ENCODE measurements at places on chromosomes 6 and 20.

DNA sequence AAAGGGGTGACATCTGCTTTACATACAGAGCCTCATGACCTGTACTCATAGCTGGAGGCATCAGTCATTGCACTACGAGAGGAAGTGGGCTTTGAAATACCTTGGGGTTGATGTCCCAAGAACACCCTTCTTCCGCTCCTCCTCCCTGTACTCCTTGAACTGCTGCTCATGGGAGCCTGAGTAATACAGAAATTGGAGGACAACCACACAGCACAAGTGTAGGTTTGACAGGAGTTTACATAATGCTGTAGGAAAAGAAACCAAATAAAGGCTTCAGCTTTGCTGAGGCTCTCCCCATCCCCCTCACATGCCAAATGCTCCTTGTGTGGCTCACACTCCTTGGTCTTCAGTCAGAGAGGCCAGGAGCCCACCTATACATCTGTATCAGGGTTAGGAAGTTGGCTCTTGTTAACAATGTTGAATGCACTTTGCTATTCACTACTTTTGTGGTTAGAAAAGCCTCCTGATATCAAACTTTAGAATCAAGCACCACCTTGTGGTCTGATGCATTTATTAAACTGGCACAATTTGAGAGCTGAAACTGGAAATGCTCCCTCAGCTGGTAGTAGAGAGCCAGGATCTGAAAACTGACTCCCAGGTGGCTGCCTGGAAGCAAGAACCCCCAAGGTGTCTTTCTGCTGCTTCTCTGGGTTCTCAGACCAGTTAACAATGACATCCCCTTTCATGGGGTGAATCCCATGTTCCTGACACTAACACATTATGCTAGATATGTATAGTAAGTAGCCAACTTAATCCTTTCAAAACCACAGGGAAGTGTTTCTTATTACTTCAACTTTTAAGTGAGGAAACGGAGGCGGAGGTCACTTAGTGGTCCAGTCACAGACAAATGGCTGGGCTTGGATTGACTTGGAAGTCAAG, 56.2 kb upstream of the EDN1 start:
- peak; percentile 39 for DNase-seq

- no peak for DNase-seq
Measured at GRCh38 chr20:42779216-42779615, 410.5 kb downstream of the PTPRT start.

GRCh38 chr6:129672881-129673631, 36.9 kb downstream of the ARHGAP18 start:
- no peak for DNase-seq

DNA sequence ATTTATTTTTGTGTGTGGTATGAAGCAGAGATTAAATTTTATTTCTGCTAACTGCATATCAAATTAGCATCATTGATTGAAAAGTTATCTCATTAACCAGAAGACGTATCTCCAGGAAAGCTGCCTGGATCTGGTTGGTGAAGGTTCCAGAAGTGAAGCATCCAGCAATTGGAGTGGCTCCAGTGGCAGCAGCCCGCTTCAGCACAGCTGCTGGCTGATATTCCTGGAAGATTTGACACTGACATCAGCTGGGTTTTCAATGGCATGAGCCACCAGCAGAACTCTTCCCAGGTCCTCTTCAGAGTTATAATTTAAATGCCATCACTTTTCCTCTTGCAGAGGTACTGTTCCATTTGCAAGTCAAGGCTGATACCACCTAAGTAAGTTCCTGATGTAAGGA, 363.5 kb downstream of the BCKDHB start:
- no peak for DNase-seq

DNA sequence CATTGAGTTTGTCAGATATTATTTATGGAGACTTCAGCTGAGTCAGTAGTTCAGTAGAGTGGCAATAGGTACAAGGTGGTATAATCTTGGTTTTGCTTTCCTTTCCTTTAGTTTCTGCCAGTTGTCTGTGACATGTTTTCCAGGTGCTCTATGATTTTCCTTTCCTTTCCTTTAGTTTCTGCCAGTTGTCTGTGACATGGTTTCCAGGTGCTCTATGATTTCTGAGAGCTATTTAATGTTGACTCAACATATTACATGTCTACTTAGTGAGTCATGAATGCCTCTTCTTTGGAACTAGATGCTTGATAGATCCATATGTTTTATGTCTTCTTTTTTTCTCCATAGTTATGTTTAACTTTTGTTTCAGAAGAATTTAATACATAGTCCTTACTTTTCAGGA, 186.4 kb upstream of the DEFB112 start:
- no peak for DNase-seq

GRCh38 chr6:85670573-85670972, 27.9 kb upstream of the SYNCRIP start:
- DNase-seq: no peak

GRCh38 chr6:109372130-109372529, 10.1 kb downstream of the CD164 start:
- DNase-seq: no peak

- no peak for DNase-seq
Measured at GRCh38 chr6:142783499-142783898, 161.5 kb downstream of the HIVEP2 start.

DNA sequence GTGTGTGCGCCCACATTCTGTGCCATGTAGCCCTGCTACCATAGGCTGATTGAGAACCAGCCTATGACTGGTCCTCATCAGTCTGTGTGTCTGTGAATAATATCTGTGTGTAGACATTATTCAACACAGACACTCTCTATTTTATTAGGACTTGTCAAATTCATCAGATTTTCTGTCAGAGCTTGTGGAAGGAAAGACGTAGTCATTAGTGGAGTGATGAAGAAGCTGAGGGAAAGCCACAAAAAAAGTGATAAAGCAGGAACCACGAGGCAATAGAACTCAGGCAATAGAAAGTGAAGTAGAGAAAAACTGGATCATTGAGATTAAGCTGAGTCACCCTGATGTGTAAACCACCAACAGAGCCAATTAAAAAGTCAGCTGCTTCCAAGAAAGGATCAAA, 122.2 kb upstream of the MARCKS start:
- DNase-seq: no peak

DNA sequence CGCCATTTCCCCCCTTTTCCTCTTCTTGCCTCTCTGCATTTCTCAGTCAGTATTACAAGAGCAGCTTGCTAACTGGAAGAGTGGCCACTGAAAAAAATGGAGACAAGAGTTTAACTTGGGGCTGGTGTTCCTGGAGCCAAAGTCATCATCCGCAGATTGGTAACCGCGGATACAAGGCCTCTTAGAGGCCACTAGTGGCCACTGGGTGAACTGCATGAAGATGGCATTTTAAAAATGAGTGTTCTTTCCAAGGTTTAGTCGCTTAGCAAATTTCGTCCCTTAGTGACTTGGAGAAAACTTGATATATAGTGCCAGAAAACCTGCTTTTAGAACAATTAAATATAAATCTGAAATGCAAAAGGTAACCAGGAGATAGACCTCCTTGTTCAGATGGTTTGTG, 4.8 kb downstream of the F13A1 start:
- peak; percentile 47 for DNase-seq

DNA sequence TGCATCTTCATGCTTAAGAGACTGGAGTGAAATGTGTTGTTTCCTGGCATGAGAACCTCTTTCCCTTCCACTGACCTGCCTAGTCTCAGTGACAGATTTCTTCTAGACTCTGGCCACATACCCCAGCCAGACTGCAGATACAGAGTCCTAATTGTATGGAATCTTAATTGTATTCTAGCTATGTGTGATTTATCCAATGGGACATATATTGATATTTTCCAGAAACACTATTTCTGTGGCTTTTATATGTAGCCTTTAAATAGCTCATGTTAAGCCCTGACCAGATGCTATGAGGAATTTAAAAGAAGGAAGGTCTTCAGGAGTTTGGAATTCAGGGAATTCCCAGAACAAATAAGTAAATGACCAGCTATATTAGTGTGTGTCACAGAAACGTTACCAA, 99.0 kb downstream of the FIG4 start:
- DNase-seq: no peak

- no peak for DNase-seq
Measured at GRCh38 chr6:147040121-147040910, 163.9 kb upstream of the STXBP5 start.

GRCh38 chr6:121697921-121698320, 262.5 kb downstream of the GJA1 start:
- no peak for DNase-seq

DNA sequence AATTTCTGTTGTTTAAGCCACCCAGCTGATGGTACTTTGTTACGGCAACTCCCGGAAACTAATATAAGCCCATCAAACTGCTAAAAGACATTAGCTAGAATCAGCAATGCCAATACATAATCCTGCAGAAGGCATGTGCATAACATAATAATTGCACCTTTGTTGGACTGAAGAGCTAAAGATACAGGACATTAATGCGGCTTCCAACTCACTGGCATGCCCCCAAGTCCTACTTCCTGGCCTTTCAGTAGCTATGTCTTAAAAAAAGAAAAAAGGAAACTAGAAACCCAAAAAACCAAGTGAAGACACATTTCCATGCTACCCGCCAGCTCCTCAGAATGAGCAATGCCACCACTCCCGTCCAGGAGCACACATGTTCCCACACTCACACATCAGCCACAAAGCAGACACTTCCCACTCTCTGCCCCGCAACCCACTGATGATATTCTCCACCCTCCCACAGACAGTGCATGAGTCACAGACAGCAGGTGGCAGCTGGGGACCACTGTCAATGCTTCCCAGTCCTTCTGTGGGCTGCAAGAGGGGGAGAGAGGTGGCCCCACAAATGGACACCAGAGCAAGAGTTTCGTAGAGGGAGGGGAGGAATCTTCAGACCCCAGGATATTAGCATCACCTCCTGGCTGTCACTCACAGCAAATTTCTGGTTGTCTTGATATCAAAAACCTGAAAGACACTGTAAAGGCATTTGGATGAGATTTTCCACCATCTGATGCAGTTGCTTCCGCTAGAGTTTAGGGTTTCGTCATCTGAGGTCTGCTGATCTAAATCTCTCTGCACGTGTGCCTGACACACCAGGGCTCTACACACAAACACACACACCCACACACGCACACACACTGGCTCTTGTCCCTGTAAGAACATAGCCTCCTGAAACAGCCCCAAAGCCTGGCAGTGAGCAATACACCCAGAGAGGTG, 32.8 kb downstream of the GFOD1 start:
- DNase-seq: peak; percentile 24

DNA sequence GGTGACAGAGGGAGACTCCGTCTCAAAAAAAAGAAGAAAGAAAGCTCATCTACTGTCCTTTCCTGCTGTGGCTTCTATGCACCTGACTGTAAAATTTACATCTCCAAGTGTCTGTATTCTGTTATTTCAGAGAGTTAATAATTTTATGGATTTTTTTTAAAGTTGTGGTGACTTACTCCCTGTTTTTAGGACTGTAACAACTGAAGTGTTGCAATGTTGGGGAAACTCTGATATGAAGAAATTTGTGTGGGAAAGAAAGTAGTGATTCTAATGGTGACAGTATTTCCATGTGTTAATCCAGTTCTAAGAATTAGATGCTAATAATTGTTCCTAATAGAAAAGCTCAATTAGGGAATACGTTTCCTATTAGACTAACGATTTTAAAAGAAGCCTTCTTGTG, 27.4 kb downstream of the STX11 start:
- no peak for DNase-seq

DNA sequence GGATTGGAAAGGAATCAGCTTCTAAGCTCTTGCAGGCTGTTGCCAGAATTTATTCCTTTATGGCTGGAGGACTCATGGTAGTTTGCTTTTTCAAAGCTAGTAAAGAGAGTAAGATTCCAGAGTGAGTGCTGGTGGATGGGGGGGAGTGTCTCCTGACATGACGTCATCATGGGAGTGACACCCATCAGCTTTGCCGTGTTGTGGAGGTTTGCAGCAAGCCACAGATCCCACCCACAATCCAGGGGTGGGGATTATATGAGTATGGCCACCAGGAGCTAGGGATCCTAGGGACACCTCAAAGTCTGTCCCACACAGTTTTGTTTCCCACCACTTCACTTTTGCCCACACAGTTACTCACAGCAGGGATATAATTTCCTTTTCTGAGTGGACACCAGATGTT, 28.7 kb upstream of the PMEPA1 start:
- DNase-seq: no peak

DNA sequence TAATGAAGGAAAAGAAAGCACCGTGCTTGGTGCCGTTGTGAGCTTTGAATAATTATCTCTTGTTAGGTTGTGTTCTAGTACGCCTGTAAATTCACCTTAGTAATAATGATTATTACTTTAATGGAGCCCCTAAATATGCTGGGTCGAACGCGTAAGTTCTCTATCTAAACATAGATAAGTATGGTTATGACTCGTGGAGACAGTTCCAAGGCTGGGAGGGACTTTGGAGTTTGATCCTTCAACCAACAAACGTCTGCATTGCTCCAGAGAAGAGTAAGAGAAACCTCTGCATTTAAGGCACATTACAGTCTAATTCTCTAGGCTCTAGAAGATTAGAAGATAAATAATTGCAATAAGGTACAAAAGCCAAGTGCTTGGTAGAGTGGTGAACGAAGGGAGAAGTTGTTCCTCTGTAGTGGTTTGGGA, 514 bp downstream of the ACOT13 start:
- DNase-seq: no peak

GRCh38 chr20:58894652-58895447, 42.3 kb downstream of the GNAS start:
- no peak for DNase-seq

GRCh38 chr6:51108563-51109234, 290.0 kb downstream of the TFAP2B start:
- DNase-seq: no peak

DNA sequence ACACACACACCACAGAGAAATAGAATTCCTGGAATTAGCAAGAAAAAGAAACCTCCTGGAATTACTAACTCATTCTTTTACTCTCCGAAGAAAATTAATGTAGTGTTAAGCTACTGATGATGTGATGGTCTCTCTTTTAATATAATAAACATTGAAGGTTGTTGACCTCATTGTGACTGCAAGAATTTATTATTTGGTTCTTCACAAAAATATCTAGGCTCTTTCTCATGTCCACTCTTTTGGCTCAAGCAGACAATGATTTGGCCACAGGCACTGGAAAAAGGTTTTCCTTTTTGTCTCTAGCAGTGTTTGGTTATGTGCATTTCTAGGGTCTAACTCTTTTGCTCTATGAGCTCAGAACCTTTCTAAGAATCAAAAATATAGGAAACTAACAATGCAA, 811.9 kb downstream of the TENT5A start:
- no peak for DNase-seq

DNA sequence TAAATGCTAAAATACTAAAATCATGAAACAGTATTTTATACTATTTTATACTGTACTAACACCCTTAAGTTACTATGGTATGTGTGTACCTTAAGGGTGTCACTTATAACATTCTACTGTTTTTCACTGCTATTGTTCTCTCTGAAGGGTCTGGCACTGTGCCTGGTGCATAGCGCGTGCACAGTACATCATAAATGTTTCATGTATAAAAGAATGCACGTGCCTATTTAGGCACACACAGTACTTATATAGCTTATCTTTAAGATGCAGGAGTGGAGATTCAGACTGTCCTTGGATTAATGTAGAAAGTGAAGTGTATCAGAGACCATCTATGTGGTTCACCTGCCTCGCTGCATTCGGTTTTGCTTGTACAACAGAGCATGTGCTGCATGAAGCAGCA, 64.0 kb upstream of the SGK1 start:
- DNase-seq: no peak

All from memory B cell (primary cell).